Bone marrow (tissue), 2 donors: ENCODE measurements at places on chromosomes 3 and 15.
A peak's percentile ranks its signal among the peaks of the same experiment; 100 is the strongest.

DNA sequence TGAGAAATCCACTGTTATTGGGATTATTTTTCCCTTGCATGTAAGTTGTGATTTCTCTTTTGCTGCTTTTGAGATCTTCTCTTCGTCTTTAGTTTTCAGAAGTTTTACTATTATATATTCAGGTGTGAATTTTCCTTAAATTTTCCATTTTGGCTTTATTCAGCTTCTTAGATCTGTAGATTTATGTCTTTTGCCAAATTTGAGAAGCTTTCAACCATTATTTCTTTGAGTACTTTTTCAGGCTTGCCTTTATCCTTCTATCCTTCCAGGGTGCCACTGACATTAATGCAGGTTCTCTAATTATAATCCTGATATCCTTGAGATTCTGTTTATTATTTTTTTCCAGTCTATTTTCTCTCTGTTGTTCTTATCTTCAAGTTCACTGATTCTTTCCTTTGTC is 38.1 kb upstream of the XIRP1 start:
- no peak for DNase-seq

DNA sequence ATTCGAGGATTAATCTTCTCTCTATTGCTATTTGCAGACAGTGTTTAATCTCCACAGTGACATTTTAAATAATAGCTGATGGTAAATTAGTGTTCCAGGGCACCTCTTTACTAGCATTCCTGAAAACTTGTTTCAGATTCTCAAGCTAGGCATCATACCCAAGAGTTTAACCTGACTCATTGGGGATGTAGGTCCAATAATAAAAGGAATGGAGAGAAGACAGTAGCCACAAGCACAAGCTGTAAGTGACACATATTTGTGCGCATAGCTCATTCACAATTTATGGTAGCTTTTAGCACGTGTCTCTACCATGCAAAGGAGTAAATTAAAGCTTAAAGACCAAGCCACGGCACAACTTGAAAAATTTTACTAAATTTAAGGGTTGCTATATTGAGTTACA is 171.3 kb upstream of the FAM3D start:
- no peak for DNase-seq

- DNase-seq, result no peak
These were observed 72.7 kb upstream of the LRTM1 start for GRCh38 chr3:55000546-55000945.

- no peak for DNase-seq
These were observed 453 bp downstream of the ZDHHC23 start for GRCh38 chr3:113948015-113948917.

- no peak for DNase-seq
These were observed 3.9 kb upstream of the PSTPIP1 start for GRCh38 chr15:76991048-76991447.

GRCh38 chr15:74158855-74159650 is 14.5 kb upstream of the ISLR start:
- no peak for DNase-seq

GRCh38 chr15:94375997-94376396 is 144.6 kb downstream of the MCTP2 start:
- DNase-seq, result no peak

DNA sequence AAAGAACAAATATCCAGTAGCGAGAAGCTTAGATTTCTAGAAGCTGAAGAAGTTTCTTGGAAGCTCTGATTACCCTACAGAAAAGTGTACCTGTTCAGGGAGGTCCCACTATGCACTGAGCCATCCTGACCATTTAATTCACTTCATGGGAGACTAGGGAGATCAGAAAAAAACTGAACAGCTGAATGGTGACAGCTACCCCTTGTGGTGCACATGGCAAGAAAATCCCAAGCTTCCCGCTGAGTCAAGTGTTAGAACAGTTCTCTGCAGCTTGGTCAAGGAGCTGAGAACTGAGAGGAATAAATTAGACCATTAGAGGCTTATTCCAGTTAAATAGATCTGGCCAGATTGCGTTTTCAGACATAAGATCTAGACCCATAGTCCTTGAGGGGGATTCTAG is 197.2 kb upstream of the VEPH1 start:
- no peak for DNase-seq

GRCh38 chr3:45929042-45929679 is 14.1 kb upstream of the CXCR6 start:
- peak; percentile 51 for DNase-seq

GRCh38 chr15:88608607-88609181 is 12.4 kb upstream of the AEN start:
- no peak for DNase-seq

DNA sequence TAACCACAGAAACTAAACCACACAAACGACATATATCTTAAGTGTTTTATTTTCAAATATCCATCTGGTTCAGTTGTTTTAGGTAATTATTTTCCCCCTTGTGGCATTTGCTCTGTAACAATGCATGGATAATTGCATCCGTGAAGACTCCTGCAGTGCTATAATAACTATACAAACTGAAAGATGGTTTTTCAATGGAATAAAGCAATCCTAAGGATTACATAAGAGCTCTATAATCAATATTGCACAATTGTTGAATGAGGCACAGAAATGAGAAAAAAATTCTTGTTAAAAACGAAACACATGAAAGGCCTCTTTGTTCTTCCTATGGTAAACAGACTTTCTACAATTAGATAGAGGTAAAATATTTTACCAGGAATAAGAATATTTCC is 446.0 kb upstream of the EPHA3 start:
- no peak for DNase-seq

GRCh38 chr3:147799601-147800000 is 390.4 kb downstream of the ZIC1 start:
- no peak for DNase-seq

- DNase-seq, result no peak
These were observed 252.4 kb upstream of the HES1 start for GRCh38 chr3:193883551-193883950.

DNA sequence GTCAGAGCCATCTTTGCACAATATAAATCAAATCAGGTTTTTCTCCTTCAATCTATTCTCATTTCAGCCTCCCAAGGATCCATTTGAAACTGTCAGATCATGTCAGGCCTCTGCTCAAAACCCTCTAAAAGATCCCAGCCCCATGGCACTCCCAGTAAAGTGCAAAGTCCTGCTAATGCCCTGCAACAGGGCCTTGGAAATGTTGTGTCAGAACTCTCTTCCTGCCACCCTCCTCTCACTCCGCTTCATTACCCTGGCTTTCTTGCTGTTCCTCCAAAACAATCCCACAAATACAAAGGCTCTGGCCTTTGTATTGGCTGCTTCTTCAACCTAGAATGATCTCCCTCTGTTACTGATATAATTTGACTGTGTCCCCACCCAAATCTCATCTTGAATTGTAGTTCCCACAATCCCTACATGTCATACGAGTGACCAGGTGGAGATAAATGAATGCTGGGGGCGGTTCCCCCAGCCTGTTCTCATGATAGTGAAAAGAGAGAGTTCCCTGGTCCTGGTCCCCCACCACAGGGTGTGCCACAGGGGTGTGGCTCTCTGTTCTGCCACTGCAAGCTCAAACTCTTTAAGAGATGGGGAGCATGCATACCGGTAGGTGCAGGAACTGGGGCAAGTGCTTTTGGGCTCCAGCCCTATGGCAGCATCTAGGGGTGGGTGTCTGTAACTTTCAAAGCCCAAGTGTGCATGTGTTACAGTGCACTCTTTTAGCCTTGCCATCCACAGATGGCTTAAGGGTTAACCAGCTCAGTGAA is 22.9 kb upstream of the TRA2B start:
- no peak for DNase-seq

- DNase-seq, result no peak
These were observed 22.0 kb downstream of the STARD5 start for GRCh38 chr15:81301815-81302399.

DNA sequence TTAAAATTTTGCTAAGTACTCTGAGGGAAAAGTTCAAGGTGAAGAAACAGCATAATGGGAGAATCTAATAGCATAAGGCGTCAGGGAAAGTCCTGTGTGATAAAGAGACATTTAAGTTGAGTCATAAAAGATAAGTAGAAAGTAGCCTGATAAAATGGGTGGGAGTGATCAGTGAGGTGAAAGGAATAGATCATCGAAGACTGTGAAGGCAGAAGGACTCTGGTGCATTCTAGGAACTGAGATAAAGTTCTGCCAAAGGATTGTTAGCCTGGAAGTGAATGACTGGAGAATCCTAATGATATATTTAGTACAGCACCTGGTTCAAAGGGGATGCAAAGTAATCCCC is 149.9 kb downstream of the CFAP20DC start:
- no peak for DNase-seq
